ENCODE measurements at places on chromosomes 6 and 20.

DNA sequence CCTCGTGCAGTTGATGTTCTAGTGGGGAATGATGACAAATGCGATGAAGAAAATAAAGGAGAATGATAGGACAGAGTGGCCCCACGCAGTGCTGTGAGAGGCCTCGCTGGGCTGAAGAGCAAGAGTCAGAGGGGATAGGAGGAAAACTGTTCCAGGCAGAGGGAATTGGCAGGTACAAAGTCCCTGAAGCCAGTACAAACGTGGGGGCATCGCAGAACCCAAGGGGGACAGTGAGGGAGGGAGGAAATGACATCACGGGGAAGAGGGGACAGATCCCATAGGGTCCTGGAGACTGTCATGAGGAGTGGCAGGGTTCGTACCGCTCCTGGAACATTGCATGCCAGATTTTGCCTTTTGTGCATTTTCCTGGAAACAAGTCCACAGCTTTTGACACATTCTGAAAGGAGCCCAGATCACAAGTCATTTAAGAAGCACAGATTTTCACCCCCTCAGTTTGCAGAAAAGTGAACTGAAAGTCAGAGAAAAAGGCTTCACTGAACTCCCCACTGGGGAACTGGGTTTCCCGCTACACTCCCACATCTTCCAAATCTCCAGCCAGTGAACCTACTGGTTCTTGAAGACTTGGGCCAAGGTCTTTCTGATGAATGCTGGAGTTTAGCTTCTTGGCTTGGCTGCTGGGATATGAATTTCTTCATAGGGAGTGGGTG is 77.0 kb downstream of the SULF2 start:
- no peak for DNase-seq

GRCh38 chr6:113120582-113121285 is 736.4 kb upstream of the MARCKS start:
- no peak for DNase-seq

- DNase-seq: no peak
Measured at GRCh38 chr6:55496201-55496600, 82.8 kb downstream of the HMGCLL1 start.

DNA sequence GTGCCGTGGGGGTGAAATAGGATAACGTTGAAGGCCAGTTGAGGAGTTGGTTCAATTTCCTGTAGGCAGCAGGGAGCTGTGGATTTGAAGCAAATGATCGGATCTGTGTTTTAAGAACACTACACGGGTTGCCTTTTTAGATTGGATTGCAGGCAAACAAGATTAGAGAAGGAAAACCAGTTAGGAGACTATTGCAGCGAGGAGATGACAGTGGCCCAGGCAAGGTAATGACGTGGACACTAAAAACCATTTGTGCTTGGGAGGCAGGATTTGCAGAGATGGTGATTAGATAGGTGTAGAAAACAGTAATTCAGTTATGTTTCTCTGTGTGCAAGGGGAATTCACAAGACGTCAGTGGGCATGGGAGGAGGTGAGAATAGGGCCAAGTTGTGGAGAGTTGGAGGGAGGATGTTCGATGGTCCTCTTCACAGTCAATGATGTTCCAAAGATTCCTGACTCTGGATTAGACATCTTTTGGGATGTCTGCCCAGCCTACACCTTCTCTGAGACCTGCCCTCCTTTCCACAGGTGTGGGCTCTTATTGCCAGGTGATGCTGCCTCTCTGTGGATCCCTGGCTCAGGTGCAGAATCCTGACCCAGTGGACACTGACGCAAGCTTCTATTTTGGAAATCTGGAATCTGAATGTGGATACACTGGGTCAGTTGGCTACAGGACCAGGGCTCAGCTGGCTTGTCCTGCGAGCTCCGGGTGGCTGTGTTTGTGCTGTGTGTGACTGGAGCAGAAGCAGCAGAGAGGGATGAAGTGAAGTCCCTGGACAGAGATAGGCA is 54.2 kb downstream of the TFAP2C start:
- DNase-seq: no peak

GRCh38 chr20:48096212-48096875 is 311.1 kb upstream of the SULF2 start:
- no peak for DNase-seq

- no peak for DNase-seq
Measured at GRCh38 chr20:47361057-47361915, 4.8 kb upstream of the ZMYND8 start.

All from activated T-helper 9 cell treated with anti-CD3 and anti-CD28 coated beads, Interleukin-2, amount 50 U/mL, for 16 hours (primary cell).